ENCODE measurements at places on chromosomes 3 and 15.

DNA sequence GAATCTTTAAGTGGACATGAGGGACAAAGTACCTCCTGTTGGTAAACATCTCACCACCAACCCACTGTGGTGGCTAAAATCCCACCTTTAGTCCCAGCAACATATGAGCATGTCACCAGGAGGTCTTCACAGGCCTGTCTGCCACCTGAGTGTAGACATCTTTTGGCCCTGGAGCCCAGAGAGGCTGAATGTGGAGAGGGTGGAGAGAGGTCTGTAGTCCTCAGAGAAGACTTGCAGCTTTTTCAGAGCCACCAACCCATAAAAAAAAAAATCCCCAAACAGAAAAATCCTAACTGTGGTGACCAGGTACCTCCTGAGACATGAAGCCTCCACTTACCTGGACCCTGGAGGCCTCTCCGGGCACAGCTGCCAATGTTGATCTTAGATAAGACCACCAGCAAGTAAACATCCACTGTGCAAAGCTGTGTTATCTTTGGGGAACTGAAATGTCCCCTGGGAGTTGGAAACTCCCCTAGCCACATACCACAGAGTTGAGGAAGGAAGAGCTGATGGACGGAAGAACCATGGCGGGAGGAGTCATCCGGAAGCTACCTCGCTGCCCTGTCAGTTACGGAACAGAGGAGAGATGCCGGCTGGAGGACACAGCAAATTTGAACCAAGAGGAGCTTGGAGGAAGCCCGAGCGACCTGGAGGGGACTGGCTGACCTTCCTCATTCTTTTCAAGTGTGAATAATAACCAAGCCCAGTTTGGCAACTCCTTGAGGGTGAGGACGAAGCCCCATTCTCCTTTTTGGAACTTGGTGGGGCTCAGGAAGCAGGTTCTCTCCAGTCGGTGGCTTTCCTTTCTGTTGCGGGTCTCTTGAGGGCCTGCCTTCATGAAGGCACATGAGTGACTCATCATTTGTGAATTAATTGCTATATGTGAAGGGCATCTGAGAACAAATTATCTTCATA is at the start of gene GHRL:
Gene GHRL (minus strand): TSS at position 443 of the 915 bp plus-strand sequence. CDS start 2,767 bp downstream, outside the sequence.
- DNase-seq, result peak; percentile 59

DNA sequence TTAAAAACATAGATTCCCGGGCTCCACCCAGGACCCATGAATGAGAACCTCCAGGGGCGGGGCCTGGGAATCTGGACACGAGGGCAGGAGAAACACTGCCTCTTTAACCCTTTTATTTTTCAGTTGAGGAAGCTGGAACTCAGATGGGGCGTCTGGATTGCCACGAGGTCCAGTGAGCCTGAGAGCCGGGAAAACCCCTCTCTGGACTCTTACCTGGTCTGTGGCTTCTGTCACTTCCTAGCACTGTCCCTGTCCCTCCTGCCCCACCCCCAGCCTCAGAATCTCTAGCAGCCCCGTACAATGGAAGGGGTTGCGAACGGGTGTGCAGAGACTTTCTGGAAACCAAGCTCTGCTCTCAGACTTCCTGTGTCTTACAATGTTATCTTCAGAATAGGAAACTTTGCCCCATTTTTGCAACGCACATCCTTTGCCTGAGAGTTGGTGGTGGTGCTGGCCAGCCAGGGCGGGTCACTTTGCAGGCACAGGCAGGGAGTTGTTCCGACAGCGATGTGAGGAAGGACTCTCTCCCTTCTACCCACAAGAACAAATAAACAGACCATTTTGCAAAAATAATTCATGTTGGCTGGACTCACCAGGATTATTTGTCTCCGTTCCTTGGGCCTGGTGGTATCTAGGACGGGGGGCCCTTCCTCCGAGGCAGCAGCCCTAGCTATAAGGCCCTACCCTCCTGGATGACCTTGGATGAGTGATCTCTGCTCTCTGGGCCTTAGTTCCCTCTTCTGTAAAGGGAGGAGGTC is 59.1 kb downstream of the SMAD6 start:
- no peak for DNase-seq

GRCh38 chr3:127088511-127089351 is 104.2 kb upstream of the PRR23E start:
- DNase-seq, result no peak

- DNase-seq, result no peak
Observed at GRCh38 chr3:127831723-127832172, 9.4 kb upstream of the MGLL start.

- no peak for DNase-seq
Observed at GRCh38 chr3:111368056-111368455, 173.9 kb upstream of the CD96 start.

GRCh38 chr15:59997070-59997701 is 6.9 kb upstream of the FOXB1 start:
- peak; percentile 62 for DNase-seq

- DNase-seq, result no peak
Observed at GRCh38 chr15:87755226-87755625, 501.3 kb downstream of the NTRK3 start.

GRCh38 chr3:72335458-72336095 is 512.7 kb downstream of the SHQ1 start:
- no peak for DNase-seq

DNA sequence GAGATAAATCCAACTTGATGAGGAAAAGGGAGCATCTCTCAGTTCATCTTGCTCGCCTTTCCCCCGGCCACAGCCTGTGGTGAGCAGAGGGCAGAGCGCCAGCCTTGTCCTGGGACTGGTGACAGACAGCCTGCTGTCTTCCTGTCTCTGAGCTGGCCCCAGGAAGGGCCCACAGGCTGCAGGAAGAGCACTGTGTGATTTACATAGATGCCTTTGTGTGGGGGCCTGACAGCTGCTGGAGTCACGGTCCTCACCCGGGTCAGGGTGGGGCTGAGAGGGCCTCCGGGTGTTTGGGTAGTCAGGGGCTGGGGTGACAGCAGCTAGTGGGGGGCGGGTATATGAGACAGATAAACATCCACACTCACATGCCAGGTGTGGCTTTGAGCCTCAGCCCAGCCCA is 29.3 kb downstream of the PLA2G4D start:
- DNase-seq, result no peak

GRCh38 chr3:158098834-158099424 is 7.3 kb downstream of the SHOX2 start:
- no peak for DNase-seq

- DNase-seq, result no peak
Observed at GRCh38 chr3:21729331-21729730, 21.7 kb downstream of the ZNF385D start.

DNA sequence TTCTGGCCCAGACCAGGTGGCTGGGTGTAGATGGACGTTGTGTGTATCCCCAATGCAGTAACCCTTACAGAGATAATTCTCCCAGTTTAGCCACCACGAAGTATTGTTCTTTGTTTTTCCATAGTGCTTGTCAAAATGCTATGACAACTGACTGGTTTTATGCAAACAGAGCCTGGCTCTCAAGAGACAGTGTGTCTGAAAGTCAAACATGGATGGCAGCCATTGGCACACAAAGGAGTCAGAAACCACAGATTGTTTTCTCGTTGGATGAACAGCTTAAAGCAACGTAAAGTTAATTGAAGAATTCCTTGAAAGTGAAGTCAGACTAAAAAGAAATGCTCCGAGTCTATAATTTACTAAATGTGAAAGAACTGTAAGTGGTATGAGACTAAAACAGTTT is 91.2 kb downstream of the FILIP1L start:
- DNase-seq, result no peak

DNA sequence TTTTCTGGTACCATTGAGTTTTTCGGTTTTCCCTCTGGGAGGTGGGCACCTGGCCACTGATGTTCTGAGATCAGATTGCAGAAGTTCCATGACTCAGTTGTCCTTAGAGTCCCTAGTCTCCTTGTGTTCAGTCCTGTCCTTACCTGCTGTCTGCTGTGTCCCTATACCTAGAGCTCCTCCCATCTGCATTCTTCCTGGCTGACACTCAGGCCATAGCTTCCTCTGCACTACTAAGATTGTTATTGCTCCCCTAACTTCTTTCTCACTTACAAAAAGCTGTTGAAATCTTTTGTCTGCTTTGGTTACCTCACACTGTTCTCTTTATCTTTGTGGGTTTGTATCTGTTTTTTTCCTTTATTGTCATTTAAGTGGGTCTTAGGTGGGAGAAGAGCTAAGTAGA is 13.2 kb downstream of the USP3 start:
- DNase-seq, result no peak

DNA sequence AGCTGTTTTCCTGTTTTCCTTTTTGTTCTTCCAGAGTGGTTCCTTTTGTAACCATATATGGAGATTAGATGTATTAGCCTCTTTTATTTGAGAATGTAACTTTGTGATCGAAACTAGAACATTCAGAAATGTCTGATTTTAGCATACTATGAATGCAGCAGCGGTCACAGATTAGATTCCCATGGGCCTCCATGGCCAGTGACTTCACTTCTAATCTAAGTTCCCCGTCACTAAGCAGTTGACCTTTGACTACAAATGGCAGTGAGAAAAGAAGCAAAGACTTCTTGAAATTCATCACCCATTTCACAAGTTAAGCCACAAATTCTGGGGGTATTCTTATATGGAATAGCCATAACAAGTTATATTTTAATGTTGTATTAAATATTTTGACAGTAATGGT is 114.6 kb upstream of the FLNB start:
- DNase-seq, result no peak

DNA sequence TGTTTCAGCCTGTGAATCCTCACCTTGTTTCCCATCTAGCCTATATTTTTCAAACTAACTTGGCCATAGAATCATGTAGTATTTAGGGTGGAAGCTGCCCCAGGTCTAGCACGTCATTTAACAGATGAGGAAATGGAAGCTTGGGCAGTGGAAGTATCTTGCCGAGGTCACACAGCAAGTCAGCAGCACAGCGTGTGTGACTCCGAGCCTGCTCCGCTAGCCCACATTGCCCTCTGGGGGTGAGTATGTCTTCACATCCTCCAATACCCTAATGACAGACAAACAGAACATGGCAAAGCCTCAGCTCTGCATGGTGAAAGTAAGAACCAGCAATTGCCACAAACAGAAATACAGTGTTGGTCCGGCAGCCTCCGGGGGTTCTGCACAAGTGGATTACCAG is 2.2 kb upstream of the CCR5 start:
- no peak for DNase-seq

GRCh38 chr15:90870354-90871138 is 2.2 kb downstream of the FURIN start:
- DNase-seq, result no peak

DNA sequence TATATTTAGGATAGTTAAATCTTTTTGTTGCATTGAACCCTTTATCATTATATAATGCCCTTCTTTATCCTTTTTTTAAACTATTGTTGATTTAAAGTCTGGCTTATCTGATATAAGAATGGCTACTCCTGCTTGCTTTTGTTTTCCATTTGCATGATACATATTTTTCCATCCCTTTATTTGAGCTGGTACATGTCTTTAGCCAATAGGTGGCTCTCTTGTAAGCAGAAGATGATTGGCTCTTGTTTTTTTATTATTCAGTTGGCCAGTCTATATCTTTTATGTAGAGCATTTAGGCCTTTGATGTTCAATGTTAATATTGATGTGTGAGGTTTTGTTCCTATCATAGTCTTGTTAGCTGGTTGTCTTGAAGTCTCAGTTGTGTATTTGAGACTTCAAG is 99.5 kb upstream of the MCTP2 start:
- no peak for DNase-seq

- peak; percentile 29 for DNase-seq
Observed at GRCh38 chr15:85582131-85583079, 202.0 kb downstream of the AKAP13 start.

DNA sequence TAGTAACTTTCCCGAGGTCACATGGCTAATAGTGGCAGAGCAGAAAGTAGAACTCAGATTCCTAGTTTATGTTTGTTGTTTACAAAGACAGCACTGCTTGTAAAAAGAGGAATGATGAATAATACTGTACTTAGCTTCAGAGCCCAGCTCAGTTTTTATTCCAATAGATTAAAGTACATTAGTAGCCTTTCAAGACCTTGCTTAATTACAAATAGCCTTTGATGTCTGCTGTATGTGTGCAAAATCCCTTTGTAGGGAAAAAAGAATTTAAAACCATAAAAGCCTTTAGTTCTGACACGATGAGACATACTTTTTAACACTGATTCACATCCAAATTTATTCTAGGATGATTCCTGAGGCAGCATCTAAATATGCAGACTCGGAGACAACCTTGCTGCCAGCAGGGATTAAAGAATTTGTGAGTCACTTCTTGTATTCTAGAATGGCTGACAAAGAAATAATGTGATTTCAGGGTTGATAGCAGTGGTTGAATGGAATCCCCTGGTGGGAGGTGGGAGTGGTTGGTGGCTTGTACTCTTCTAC is 324.2 kb upstream of the TGFBR2 start:
- no peak for DNase-seq

GRCh38 chr3:29169451-29169850 is 111.4 kb upstream of the RBMS3 start:
- no peak for DNase-seq

GRCh38 chr3:105866656-105867653 is 1.9 kb downstream of the CBLB start:
- DNase-seq, result peak; percentile 25

- DNase-seq, result no peak
Observed at GRCh38 chr15:85129881-85130280, 148.2 kb downstream of the PDE8A start.

DNA sequence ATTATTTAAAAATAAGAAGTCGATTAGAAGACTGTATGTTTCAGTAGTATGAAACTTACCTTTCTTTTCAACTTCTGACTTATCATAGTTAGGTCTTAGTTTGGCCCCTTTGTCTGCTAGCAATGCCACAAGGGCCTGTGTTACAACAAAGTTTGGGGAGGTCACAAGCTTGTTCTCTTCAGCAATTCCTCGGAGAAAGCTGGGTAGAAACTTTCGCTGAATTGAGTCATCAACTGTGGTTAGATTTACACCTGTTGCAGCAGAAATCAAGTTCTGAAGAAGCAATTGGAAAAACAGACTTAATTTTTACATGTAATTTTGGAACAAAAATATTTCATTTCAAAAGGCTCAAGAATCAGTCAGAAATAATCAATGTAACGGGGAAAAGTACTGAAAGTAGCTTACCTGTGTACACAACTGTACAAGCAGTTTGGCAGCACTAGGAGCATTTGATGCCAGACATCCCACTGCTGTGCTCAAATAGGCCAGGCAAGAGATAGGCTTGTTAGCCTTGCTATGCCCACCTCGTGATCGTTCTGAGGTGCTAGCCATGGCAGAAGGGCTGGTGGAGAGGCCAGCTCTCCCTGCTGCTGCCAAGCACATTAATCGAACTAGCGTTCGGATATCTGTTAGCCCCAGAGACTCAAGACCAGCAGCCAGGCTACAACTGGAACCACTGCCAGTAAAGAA is 58.6 kb downstream of the FBXL22 start:
- DNase-seq, result no peak

DNA sequence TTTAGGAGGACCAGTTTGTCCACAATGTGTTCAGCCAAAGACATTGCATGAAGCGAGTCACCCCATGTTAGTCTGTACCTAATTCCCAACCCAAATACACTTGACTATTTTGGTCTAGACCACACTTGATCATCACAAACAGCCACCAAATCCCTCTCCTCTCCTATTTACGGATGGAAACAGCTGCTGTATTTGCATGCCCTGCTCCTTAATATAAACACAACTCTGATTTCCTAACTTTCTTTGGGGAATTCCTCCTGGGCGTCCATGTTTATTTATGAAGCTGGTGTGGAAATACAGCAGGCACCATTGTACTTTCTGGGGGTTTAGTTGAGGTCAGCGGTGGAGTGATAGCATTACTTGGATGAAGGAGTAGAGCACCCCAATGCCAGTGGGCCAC is 235.2 kb downstream of the TLE3 start:
- no peak for DNase-seq

- DNase-seq, result no peak
Observed at GRCh38 chr15:47415539-47415971, 301.8 kb upstream of the SEMA6D start.

GRCh38 chr3:66261355-66261754 is 40.6 kb downstream of the SLC25A26 start:
- no peak for DNase-seq

Data from GM19239 (cell line).